ENCODE measurements at places on chromosomes 1 and 21.

DNA sequence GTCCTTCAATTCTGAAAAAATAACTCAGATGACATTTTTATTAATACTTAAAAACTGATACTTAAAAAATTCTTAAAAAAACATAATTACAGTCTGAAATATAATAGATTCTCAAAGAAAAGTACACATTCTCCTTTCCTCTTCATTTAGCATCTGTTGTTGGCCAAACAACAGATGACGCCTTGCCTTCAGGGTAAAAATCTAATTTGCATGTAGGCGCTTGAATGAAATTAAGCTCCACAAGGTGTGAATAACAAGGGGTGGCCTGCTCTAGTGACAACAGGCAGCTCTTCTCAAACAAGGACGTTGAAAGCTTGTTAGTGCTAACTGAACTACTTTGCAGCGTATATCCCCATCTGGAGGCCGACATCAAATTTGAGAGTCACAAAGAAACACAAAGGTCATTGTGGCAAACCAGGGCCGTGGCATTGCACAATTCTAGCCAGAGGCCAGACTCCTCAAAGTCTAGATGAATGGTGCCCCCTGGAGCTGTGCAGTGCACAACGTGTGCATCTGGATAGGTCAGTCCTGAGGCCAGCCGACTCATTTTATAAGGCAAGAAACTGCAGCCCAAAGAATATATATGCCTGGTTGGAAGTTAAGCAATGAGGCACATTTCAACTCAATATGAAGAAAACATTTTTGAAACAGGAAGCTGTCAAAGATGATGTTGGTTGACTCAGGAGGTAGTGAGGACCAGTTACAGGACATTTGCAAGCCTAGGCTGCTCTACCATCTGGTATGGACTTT is 459.2 kb upstream of the RUNX1 start:
- peak; percentile 27 for DNase-seq

DNA sequence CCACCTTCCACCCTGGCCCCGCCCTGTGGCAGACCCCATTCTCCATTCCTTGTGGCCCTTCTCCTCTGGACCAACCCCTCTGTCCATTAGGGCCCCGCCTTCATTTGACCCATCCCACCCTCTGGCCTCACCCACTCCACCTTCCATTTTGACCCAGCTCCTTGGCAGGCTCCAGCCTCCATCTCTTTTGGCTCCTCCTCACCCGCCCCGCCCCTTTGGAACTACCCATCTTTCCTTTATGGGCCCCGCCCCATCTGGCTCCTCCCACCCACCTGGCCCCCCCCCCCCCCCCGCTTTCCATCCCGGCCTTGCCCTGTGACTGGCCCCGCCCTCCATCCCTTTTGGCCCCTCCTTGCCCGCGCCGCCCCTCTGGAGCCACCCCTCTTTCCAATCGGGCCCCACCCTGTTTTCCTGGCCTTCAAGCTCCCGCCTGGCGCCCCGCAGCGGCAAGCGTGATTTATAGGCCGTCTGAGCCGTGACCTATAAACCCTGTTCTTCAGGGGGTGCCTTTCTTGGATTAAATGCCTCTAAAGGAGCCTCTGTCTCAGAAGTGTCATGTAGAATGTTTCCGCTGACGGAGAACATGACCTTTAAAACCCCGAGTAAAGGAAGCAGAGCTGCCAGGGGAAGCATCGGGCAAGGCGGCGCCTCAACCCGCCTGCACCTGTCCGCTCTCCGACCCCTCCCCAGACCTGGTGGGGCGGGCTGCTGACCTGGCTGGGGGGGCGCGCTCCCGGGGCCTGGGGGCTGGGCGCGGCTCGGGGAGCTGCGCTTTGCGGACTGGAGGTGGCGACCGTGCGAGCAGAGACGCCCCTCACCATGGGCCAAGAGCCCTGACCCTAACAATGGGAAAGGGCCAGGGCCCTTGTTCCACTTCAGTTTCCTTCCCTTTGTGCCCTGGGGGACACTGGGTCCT is 178.0 kb downstream of the CAMTA1 start:
- DNase-seq = no peak

DNA sequence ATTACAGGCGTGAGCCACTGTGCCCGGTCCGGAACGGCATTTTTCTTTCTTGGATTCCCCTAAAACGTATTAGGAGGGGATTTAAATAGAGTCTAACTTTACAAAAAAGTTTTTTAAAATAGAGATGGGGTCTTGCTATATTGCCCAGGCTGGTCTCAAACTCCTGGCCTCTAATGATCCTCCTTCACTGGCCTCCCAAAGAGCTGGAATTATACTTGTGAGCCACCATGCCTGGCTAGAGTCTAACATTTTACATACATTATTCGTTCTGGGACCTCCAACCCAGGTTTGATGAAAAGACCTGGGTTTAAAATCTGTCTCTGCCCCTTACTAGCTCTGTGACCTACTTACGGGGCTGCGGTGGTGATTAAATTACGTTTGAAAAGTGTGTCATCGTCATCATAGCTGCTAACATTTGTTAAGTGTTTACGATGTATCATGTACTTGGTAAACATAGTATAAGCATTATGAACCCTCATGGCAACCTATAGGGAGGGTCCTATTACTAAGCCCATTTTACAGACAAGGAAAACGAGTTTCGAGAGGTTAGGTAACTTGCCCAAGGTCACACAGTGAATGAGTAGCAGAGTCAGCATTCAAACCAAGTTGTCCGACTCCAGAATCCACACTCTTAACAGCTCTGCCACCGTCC is 24.5 kb downstream of the PLEKHM2 start:
- DNase-seq = no peak

GRCh38 chr1:45206808-45207623 is 611 bp upstream of the ZSWIM5 start:
- no peak for DNase-seq

DNA sequence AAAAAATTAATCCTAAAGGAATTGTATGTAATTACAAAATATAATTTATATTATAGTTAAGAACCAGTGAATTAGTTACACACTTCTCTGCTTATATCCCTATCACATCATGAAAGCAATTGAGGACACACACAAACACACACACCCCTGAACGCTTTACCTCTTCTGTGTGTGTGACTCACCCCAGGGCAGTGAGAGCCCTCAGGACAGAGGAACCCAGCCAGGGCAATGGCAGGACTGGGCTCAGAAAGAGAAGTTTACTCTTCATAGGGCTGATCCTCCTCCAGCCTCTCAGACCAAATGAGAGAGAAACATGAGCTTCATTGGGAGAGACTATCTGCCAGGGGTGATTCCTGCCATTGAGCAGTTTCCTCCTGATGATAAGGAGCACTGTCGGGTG is 38.1 kb downstream of the SLC44A3 start:
- DNase-seq = no peak

DNA sequence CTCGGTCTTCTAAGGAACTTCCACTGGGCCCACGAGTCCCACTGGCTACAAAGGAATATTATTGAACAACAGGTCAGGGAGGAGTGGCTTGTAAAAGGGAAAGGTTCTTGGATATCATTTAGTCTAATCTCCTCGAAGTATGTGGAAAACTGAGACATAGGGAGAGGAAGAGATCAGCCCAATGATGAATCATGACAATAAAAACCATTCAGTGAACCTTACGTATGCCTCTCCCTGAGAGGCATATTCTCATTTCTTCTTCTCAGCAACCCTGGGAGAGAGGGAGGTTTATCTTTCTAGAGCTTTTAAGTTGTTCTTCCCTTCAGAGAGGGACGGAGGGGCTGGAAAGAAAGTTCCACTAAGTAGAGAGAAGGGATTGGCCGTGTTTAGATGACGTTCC is 5.3 kb upstream of the MOB3C start:
- no peak for DNase-seq

GRCh38 chr1:91804546-91805023 is 81.4 kb downstream of the TGFBR3 start:
- no peak for DNase-seq

GRCh38 chr1:196467230-196467925 is 140.9 kb downstream of the KCNT2 start:
- no peak for DNase-seq

- no peak for DNase-seq
These were observed 4.1 kb upstream of the EVA1B start for GRCh38 chr1:36327421-36328087.

- no peak for DNase-seq
These were observed 37.5 kb downstream of the SPTA1 start for GRCh38 chr1:158649052-158649451.
